ENCODE measurements at places on chromosomes 11 and 22.

DNA sequence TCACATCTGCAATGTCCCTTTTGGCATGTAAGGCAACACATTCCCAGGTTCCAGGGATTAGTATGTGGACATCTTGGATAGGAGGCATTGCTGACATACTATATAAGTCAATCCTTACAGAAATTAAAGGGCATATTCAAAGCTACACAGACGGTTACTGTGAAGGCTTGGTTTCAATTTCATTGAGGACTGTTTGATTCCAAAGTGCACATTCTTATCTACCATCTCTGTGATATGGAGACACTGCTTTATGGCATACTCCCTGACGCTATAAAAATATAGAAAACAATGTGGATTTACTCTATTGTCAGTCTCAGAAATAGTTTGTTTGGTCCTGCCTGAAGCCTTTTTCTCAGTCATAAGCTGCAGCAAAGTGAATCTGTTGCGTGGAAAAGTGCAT is 1486.7 kb downstream of the FAM181B start:
- no peak for DNase-seq

DNA sequence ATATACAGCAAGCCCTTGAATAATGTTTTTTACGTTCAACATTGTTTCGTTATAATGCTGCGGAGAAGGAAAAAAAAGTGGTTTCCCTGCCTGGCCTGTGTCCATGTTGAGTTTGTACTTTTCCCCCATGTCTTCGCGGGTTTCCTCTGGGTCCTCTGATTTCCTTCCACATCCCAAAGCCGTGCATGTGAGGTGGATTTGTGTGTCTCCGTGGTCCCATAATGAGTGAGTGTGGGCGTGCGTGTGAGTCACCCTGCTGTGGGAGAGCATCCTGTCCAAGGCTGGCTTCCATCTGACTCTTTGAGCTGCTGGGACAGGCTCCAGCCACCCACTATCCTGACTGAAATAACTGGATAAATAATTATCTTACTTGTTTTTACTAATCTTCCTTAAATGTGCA is 29.6 kb upstream of the SNX19 start:
- no peak for DNase-seq

DNA sequence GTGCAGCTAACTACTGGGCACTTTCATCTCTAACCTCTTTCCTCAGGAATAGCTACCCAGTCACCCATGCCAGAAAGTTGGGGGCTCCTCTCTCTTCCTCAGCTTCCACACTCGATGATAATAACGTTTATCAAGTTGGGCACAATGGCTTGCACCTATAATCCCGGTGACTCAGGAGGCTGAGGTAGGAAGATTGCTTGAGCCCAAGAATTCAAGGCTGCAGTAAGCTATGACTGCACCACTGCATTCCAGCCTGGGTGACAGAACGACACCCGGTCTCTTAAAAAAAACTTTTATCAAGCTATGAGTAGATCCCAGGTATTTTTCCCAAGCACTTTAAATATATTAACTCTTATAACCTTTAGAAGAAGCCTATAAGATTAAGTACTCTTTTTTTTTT is 2.0 kb downstream of the SF3A1 start:
- no peak for DNase-seq

- DNase-seq = no peak
These were observed 810.8 kb downstream of the OPCML start for GRCh38 chr11:132721526-132721925.

DNA sequence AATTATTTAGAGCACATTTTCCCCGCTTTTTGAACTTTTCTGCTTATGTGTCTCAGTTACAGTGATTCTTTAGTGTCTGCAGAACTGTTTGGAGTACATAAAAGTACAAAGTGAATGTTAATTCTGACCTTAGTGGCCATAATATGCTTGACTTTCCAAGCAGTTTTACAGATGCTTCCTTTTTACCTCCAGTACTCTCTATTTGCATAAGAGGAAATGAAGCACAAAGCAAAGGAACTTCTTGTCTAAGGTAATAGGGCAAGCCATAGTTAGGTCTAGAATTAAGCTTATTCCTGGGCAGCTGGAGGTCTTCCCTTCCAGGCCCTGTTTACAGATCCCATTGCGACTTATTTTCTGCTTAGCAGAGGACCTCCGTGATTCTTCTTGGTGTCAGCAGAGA is 3.6 kb downstream of the GTPBP1 start:
- DNase-seq = no peak

DNA sequence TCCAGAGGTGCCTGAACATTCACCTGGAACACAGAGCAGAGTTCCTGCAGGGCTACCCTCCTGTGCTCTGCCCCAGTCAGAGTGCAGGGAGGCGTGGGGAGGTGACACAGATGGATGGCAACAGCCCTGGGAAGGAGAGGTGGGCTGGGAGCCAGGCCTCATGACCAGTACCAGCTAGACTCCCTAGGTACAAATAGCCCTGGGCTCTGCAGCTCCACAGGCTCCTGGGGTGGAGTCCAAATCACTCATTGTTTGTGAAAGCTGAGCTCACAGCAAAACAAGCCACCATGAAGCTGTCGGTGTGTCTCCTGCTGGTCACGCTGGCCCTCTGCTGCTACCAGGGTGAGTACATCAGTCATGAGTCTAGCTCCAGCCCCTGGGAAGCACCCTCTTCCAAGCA is at the start of gene SCGB1D2:
Gene SCGB1D2 (plus strand): TSS at position 219 of the 400 bp plus-strand sequence. CDS start 69 bp downstream, at position 288.
- DNase-seq = peak; percentile 92

- no peak for DNase-seq
These were observed 26.2 kb upstream of the CRKL start for GRCh38 chr22:20890975-20891374.
